ENCODE measurements at places on chromosomes 7 and 10. TPM values are rescaled to one million over a fixed set of nuclear protein-coding genes. Genes with fewer than 3 reads are reported as not detected.

IGFBP1 gene
- total RNA-seq: not detected

LLCFC1 gene
- not detected for total RNA-seq

PON1 gene
- not detected for total RNA-seq

MRC1 gene
- total RNA-seq: 48.4 TPM

INA gene
- 0.34 TPM for total RNA-seq

NT5C2 gene
- total RNA-seq: 105 TPM

IKZF1 gene
- total RNA-seq: 7.8 TPM

- no peak for DNase-seq
These were observed 56.1 kb downstream of the MGMT start for GRCh38 chr10:129523031-129523722.

DNA sequence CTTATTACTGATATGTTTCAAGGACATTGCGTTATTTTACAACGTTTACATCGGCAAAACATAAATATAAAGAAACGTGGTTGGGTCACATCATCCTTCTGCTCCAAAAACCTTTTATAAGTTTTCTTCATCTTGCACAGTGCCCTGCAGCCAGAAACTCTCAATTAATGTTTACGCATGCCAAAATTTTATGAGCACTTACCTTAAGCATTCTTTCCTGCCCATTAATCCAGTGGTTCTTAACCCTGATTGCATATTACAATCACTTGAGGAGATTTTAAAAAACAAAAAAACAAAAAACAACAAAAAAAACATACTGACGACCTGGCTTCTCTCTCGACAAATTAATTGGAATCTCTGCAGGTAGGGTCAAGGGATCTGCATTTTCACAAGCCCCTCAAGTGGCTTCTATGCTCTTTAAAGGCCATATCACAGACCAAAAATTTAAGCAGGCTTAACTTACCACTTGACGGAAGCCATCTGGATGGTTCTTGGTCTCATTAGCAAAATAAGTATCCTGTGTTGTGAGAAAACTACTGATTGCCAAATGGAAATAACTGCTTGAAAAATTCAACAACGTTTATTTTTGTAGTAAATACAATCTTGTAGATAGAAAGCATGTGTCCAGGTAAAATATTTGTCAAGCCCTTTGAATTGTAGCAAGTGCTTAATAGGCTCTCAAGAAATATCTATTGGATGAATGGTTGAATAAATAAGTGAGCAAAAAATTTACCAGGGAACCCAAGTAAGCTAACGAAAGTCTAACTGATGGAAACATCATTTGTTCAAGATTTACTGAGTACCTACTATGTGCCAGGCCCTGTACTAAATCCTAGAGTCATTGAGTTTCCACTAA lies 30.9 kb upstream of the SLC16A12 start:
- no peak for DNase-seq

GRCh38 chr10:59577984-59578383 lies 131.7 kb downstream of the SLC16A9 start:
- DNase-seq: no peak

GRCh38 chr7:131895541-131896164 lies 339.2 kb upstream of the PODXL start:
- no peak for DNase-seq

DNA sequence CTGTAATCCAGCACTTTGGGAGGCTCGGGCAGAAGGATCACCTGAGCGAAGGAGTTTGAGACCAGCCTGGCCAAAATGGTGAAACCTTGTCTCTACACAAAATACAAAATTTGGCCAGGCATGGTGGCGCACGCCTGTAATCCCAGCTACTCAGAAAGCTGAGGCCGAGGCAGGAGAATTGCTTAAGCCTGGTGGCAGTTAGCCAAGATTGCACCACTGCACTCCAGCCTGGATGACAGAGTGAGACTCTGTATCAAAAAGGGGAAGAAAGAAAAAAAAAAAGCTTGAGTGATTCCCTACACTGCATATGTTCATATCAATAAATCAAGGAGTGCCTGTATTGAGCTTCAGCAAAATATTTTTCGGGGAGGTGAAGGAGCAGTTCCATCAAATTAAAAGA lies 45.8 kb upstream of the SRRM3 start:
- DNase-seq: no peak

DNA sequence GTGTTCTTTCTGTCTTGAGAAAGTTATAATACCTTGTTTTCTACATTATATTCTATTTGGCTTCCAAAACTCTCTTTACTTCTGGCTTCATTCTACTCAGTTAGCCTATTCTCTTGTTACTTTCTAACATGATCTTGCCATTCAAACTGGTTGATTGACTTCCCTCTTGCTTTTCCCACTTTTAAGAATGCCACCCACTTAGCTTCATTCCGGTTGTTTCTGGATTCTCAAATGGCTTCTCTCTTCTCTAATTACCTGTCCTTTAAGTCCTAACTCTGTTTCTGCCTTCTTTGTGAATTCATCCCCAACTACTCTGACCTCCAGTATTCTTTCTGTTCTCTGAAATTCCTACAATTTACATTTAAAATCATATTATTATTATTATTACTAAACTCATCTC lies 52.0 kb downstream of the ANKIB1 start:
- no peak for DNase-seq

DNA sequence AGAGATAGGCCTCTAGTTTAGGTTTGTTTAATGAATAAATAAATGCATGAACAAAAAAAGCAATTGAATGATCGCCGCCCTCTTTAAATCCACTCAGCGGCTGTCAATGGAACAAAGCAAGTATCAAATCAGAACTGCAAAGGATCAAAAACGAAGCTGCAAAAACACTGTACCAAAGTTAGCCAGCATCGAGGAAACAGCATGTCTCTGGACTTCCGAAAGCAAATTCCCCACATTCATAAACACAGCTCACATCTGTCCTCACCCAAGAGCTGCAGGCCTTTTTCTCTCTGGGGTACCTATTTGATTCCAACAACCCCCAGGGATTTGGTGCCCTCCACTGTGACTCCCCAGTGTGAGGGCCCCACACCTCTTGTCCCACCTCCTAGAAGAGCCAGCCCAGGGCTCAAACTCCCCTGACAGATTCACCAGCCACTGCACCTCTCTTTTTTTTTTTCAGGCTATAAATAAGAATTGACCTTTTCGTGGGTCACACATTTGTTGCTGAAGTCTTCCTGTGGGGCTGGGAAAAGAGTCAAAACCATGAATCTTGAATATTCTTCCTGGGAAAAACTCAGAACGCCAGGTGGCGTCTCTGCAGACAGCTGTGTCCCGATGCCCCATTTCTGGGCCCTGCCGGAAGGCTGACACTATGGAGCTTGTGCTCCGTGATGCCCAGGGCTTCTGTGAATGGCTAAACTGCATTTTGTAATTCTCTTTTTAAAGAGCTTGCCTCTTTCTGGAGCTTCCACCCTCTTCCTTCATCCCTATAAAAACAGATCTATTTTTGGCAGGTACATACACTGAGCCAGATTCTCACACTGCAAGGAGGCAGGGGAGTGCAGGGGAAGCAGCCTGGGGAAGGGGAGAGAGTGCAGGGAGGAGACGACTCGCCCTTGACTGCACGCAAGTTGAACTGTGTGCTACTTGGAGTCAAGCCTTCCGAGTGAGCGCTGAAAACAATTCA lies 51.7 kb downstream of the HSPA12A start:
- no peak for DNase-seq

- DNase-seq: no peak
These were observed 206.0 kb upstream of the SH2B2 start for GRCh38 chr7:102080434-102081243.

- no peak for DNase-seq
These were observed 35.9 kb downstream of the ACSM6 start for GRCh38 chr10:95229724-95230627.

DNA sequence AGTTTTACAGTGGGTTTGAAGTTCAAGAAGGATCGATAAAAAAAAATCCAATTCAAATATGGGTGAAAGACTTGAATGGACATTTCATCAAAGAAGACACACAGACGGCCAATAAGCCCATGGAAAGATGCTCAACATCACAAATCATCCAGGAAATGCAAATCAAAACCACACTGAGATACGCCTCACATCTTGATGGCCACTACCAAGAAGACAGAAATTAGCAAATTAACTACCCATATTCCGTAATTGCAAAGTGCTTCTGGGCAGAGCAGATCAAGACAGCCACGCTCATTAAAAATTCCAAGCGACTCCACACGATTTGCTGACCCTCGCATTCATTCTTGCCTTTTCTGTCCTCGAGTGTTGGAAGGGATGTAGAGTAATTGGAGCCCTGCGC lies 34.1 kb upstream of the PPP2R2D start:
- DNase-seq: no peak

- no peak for DNase-seq
These were observed 14.0 kb upstream of the AKR1E2 start for GRCh38 chr10:4812046-4812445.

GRCh38 chr7:44099669-44100068 lies 4.5 kb upstream of the AEBP1 start:
- DNase-seq: no peak

GRCh38 chr7:30936650-30937245 lies 25.1 kb downstream of the AQP1 start:
- no peak for DNase-seq

All from mucosa of descending colon (tissue), 3 donors.